Fibroblast of villous mesenchyme (primary cell): ENCODE measurements at places on chromosomes 4 and X. TPM values are rescaled to one million over a fixed set of nuclear protein-coding genes. Genes with fewer than 3 reads are reported as not detected.

Gene N4BP2
- total RNA-seq = 8.2 and 8.7 TPM in 2 replicates

Gene FAM53A
- total RNA-seq = 0.86 and 2.3 TPM in 2 replicates

Gene GC
- total RNA-seq = not detected in 2 replicates

Gene FGF5
- 5.2 and 6.1 TPM in 2 replicates for total RNA-seq
